AG04450 (cell line): ENCODE measurements at places on chromosomes 12 and 14.

GRCh38 chr14:75450381-75451276 is 22.8 kb downstream of the JDP2 start:
- DNase-seq, result no peak

DNA sequence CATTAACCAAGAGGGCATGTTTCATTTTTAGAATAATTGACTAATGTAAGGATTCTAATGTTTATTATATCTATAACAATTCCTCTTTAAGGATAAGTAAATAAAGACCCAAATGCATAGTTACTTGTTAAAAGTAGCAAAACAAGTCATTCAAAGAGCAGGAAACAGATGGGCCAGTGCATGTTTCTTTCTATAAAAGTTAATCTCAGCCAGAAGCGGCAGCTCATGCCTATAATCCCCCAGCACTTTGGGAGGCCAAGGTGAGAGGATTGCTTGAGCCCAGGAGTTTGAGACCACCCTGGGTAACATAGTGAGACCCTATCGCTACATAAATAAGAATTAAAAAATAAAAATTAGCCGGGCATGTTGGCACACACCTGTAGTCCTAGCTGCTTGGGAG is 391.0 kb upstream of the RGS6 start:
- DNase-seq, result no peak

DNA sequence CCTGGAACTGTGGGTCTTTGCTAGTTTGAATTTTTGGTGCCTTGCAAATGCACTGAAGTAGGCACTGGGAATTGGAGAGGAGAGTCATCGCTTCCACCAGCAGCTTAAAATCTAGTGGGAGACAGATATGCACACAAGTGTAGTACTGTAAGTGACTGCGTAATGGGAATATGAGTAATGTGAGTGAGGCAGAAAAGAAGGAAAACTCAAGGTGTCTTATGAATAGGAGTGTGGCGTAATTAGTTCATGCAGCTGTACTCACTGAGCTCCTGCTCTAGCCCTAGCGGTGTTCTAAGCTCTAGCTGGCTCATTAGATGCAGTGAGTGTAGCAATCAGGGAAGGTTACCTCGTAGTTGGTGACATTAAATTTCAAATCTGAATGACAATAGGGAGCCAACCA is 2.8 kb downstream of the TCP11L2 start:
- DNase-seq, result no peak

DNA sequence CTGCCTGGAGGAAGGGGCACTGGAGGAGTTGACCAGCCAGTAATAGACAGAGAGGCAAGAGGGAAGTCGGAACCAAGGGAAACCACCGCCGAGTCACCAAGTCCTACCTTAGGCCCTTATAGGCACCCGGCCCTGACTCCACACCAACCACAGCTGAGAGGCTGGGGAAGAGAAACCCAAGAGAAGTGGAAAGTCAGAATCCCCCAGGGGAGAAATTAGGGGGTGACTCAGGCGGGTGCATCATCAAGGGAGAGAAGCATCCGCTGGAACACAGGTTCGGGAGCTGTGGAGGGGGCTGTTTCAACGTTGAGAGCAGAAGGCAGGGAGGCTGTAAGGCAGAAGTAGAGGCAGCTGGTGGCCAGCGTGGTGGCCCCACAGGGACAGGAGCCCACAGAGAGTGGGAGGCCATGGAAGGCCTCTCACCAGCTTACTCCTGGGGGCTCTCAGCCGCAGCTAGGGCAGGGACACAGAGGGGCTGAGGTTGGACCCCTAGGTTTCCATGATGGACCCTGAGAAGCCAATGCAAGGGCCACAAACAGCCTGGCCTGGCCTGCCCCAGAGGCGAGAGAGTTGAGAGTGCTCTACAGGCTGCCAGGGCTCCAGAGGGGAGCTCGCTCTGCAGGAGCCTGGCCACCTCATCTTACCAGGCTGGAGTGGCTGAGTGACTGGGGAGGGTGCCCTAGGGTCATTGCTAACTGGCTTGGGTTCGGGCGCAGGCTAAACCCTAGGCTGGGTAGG is 1.4 kb upstream of the TRMT61A start:
- DNase-seq, result no peak
